ENCODE measurements at places on chromosomes 13 and 19.

GRCh38 chr13:101291206-101291605, 125.1 kb downstream of the NALCN start:
- no peak for DNase-seq

DNA sequence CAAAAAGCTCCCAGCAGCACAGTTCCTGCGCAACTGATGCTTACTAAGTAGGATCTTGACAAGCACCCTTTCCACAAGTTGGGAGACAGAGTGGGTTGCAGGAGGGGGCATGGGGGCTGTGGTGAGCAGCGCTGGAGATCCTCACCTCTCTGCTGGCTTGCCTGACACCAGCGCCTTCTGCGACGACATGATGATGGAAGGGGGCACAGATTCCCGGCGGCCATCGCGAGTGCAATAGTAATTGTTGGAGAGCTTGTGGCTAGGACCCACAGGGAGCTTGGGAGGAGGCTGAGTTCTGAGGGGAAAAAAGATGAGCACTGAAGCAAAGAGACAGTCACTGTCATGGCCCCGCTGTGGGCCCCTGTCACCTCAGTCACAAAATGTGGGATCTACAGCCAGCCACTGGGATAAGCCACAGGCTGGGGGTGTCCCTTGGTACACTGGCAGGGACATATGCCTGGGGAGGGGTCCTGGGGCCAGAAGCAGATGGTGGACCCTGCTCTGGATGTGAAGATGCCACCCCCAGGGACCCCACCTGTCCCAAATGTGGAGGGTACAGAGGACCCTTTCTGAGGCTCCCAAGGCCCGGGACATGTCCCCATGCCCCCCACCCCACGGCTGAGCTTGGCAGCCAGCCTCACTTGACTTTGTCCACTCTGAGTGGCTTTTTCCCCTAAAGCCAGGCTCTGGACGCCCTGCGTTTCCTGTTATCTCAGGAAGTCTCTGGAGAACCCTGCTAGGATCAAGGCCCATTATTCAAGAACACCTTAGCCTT, 4.6 kb downstream of the NDUFA7 start:
- no peak for DNase-seq

GRCh38 chr13:44365008-44365407, 8.6 kb upstream of the SERP2 start:
- DNase-seq: no peak

- DNase-seq: peak; percentile 49
Observed at GRCh38 chr19:10219678-10220077, 11.5 kb downstream of the S1PR2 start.

DNA sequence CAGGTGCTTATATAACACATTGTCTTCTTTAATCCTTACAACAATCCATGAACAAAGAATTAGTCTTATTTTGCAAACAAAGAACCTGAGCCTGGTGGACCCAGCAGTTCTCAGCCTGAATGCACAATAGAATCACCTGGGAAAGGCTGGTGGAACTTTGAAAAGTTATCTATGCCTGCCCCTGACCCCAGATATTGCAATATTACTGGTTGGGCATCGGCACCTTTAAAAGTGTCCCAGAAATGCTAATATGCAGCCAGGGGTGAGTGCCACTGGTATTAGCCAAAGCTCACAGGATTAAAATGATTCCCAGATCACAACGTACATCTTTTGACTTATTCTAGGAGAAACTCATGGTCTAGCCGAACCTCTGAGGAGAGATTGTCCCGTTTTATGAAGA, 268.8 kb downstream of the KLF5 start:
- DNase-seq: no peak

DNA sequence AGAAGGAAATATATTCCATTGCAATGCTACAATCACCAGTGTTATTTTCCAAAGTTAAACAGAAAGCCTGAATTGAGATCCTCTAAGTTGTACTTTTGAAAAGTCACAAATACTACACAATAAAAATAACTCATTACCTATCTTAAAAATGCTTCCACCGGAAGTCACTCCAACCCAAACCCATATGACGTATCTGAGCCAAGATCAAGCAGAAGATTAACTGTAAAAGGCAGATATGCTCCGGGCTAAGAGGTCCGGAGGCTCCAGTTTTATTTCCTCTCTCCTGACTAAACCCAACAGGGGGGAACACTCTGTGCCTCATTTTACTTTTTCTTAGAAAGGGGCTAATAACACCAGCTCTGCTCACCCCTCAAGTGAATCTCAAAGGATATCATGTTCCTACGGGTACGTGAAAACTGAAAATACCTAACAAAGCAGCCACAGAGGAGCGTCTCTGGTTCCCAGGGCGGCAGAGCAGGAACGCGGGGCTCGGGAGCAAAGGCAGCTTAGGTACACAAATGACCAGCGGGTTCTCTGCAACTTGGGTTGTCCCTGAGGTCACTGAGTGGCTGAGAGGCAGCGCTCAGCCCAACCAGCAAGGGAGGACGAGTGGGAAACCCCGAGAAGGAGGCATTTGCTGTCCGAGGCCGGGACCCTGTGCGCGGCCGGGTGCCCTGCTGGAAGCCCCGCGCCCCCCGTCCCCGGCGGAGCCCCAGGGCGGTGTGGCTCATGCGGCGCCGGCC, 750 bp downstream of the RAB20 start:
- DNase-seq: peak; percentile 40

DNA sequence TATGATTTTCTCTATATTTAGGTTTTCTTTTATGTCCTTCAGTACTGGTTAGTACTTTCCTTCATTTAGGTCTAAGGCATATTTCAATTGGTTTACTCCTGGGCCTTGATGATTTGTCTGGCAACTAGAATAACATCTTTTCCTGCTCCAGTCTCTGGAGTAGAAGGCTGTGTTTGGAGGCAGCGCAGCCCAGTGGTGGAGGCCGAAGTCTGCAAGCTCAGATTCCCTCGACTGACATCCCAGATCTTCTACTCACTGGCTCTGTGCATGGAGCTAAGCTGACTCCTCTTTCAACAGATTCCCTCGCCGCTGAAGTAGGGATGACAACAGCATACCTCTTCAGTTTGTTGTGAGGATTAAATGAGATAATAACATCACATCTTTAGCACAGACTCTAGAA, 141.0 kb downstream of the RAP2A start:
- peak; percentile 64 for DNase-seq

- no peak for DNase-seq
Observed at GRCh38 chr13:76160961-76161925, 525.1 kb downstream of the LMO7 start.

DNA sequence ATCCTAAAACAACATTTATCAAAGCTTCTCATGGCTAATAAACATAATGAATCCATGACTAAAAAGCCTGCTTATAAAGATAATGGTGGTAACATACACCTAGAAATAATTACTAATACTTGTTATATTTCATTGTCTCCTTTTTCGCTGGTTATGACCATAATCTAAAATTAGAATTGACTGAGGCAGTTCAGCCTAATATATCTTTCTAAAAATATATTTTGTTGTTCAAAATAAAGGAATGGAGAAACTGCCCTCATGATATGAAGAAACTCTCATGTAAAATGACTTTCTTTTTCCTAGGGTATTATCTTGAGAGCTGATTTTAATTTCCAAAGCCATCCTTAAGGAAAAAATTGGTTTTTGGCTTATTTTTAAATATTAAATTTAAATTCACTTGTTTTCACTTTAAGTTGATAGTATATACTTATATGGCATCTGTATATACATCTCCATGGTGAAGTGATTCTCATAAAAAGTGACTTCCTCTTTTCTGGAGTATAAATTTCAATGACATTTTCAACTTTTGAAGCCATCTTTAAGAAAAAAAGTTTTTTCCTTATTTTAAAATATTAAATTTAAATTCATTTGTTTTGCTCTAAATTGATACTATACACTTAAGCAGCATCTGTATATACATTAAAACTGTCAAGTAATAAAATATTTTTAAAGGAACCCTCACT, 204.6 kb downstream of the VWA8 start:
- DNase-seq: no peak

DNA sequence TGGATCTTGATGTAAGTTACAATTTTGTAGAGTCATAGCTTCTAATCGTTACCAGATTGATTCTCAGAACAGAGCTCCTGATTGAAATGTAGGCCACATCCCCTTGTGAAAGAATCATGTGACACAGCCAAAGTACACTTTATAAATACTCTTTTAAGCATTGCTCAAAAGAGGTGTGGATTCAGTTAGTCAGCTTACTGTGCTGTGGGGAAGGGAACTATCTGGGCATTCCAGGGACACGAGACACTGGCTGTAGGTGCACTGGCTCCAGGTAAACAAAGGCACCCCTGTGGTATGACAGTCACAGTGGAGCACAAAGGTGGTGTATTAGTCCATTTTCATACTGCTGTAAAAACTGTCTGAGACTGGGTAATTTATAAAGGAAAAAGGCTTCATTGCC, 222.8 kb downstream of the LIG4 start:
- no peak for DNase-seq

GRCh38 chr19:12485052-12485416, 418 bp upstream of the ZNF709 start:
- DNase-seq: no peak

GRCh38 chr19:47406711-47407416, 12.5 kb downstream of the MEIS3 start:
- no peak for DNase-seq

DNA sequence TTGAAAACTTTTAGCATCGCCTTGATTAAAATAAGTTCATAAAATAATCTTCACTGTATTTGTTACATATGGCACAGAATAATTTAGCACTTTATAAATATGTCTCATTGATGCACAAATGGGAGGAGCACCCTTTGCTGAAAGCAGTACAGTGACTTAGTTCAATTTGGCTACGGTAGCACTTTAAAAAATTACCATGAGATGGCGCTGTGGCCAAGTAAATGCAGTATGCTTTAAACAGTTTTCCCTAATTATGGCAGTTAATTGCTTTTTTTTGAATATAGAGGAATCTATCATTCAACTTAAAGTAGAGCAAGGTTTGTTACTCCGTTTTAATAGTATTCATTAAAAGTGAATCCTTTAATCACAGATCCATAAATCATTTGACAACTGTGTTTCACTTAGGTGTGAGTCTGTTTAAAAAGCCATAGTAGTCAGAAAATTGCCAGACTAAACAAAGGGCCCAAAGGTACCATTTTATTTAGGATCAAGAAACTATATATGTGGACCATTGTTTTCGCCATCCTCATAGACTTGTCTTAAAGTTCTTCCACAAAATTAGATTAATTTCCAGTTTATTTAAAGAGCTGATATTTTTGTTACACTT, 34.7 kb upstream of the ESD start:
- peak; percentile 69 for DNase-seq

- DNase-seq: no peak
Observed at GRCh38 chr13:50425772-50426171, 410.5 kb downstream of the KCNRG start.

DNA sequence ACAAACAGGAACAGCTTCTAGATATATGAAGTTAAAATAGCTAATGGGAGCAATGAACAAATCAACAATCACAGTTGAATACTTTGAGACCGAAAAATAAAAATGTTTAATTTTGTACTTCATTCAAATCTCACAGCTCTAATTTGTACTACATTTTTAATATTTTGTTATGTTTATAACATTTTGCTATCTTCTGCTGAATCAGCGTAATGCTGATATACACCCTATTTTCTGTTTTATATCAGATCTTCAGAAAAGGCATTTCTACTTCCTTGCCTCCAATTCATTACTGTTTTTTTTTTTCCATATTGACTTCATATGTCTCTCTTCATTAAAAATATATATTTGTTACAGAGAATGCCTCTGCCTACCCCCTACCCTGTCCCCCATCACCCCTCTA, 27.9 kb upstream of the GPR183 start:
- DNase-seq: no peak

DNA sequence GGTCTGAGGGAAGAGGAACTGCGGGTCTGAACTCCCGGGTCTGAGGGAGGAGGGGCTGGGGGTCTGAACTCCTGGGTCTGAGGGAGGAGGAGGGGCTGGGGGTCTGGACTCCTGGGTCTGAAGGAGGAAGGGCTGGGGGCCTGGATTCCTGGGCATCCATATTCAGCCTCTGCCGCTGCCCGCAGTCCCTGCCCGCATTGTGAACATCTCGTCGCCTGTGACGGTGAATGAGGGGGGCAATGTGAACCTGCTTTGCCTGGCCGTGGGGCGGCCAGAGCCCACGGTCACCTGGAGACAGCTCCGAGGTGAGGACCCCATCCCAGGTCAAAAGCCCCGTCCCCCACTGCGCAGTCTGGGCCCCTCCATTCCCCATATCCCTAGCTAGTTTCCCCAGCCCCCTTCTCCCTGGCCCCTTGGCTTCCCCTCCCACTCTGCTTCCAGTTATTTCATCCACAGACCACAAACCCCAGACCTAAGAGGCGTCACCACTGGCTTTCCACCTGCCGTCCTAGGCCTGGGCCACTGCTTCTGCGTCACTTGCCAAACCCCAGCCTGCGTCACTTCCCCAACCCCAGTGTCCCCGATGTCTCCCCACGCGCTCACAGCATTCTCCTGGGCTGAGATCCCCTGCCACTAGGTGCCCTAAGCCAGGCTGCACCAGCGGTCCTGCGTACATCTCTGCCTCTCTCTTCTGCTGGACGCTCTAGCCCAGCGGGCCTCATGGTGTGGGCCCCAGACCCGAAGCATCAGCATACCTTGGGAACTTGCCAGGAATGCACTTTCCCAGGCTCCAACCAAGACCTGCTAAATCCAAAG, 13.9 kb downstream of the IGLON5 start:
- no peak for DNase-seq

DNA sequence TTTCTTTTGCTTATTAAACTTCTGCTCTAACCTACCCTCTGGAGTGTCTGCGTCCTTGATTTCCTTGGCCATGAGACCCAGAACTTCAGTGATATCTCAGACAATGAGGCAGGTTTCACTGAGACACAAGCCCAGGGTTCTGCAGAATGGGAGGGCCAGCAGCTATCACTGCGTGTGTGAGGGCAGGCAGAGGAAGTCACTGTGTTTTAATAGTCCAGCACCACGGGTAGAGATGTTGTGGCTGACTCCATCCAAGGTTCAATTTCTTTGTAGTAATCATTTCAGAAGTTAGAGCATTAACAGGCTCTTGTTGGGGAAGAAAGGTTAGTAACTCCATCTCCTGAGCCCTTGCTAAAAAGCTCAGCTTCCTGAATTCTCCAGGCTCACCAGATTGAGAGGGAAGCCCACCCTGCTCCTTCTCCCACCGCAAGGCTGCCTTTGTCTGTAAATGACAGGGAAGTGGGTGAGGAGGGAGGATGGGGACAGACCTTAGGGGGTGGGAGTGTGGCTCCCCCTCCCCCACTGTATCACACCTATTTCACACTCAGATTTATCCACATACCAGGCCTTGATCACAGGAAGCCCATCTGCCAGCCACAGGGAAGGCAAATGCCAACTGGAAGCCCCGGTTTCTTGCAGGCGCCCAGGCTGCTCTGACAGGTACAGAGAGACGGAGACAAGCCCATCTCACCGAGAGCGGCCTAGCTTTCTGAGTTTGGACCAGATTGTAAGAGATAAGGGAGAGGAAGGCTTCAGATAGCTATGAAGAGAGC, 2.1 kb downstream of the C19orf12 start:
- no peak for DNase-seq

DNA sequence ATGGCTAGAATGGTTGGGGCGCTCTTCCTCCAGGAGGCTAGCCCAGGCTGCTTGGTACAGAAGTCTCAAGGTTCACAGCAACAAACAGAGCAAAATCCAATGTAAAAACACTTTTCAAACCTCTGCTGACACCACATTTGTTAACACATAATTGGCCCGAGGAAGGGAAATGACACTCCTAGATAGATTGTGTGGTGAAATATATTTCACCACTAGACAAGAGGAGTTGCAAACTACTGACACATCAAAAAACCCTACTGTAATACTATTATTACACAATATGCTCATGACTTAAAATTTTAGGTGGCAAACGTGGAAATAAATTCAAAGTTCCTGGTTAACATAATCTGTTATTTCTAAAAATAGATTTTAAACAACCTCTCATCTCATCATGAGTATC, 643.6 kb downstream of the PCDH9 start:
- peak; percentile 55 for DNase-seq
